ENCODE measurements at places on chromosomes 2 and 18. TPM values are rescaled to one million over a fixed set of nuclear protein-coding genes. Genes with fewer than 3 reads are reported as not detected.

Gene DCDC2C
- total RNA-seq, result not detected

Gene IL1RL2
- total RNA-seq, result 2.2 TPM

Gene LHCGR
- not detected for total RNA-seq

Gene FABP1
- total RNA-seq, result 0.09 TPM

Gene PRKAG3
- not detected for total RNA-seq

Gene ZC3H6
- 4.3 TPM for total RNA-seq

Gene MCFD2
- total RNA-seq, result 252 TPM

Gene TRIM43B
- not detected for total RNA-seq

Gene SULT1C2
- under 0.01 TPM for total RNA-seq

Gene CHRNG
- total RNA-seq, result not detected

Gene RAB6C
- not detected for total RNA-seq

Gene ARHGAP28
- total RNA-seq, result 5.0 TPM

Gene RGPD4
- not detected for total RNA-seq

Gene SNORC
- total RNA-seq, result 0.79 TPM

Gene PDCD1
- total RNA-seq, result not detected

Gene RFX8
- 10.4 TPM for total RNA-seq

Gene PSMA8
- not detected for total RNA-seq

Gene ABHD1
- 0.16 TPM for total RNA-seq

Gene SP5
- total RNA-seq, result not detected

Gene RESP18
- total RNA-seq, result not detected

Gene SERPINB3
- total RNA-seq, result not detected

Gene LRRTM1
- not detected for total RNA-seq

Gene NTSR2
- not detected for total RNA-seq

Gene COL3A1
- total RNA-seq, result 3,691 TPM

Gene VIL1
- total RNA-seq, result not detected

Gene PDCL3
- total RNA-seq, result 9.3 TPM

Gene GREB1L
- total RNA-seq, result not detected

Gene MGAT5
- total RNA-seq, result 29.4 TPM

Gene UGT1A8
- total RNA-seq, result not detected

Gene GPAT2
- 1.0 TPM for total RNA-seq

Gene FLACC1
- 0.43 TPM for total RNA-seq

Gene EFHD1
- not detected for total RNA-seq

Gene NETO1
- total RNA-seq, result not detected

Gene CFC1
- total RNA-seq, result not detected

Gene ACADL
- total RNA-seq, result 0.26 TPM

Gene IL1B
- total RNA-seq, result 0.63 TPM

Gene HRH4
- under 0.01 TPM for total RNA-seq

Gene RTP5
- not detected for total RNA-seq
